ENCODE measurements at places on chromosomes 13 and 19.

DNA sequence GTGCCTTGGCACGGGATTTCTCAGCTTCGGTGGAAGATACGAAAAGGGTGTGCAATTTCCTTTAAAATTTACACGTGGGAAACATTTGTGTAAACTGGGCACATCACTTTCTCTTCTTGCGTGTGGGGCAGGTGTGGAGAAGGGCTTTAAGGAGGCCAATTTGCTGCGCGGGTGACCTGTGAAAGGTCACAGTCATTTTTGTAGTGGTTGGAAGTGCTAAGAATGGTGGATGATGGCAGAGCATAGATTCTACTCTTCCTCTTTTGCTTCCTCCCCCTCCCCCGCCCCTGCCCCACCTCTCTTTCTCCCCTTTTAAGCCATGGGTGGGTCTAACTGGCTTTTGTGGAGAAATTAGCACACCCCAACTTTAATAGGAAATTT lies 7.2 kb downstream of the SLITRK5 start:
- DNase-seq: no peak

DNA sequence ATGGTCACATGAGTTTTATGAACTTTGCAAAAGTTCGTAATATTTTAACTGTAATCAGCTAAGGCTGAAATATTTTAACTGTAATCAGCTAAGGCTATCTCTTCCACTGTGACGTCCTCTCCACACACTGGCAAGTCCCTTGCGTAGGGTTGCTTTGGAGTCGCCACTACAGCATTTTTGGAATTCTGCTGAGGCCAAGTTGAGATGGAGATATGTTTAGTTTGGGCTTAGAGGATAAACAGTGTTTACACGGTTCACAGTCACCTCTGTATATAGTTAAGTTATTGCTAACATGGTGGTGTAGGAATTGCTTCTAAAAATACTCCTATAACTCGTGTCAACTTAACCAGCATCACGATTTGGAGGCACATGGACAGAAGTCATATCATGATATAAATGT lies 143.6 kb upstream of the SERP2 start:
- DNase-seq: no peak

DNA sequence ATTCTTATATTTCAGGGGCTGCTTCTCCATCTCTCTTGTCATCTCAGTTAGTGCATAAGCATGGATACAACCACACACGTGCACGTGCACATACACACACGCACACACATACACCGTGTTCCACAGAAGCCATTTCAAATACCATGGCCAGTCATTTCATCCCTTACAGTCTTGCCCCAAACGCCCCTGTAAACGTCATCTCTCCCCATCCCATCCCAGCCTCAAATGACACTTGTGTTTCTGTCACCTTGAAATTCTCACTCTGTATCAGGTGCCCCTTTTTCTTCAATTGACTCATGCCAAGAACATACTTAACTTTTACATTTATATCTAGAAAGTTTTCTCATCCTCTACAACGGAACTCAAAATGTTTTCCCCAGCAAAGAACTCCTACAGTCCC lies 220.5 kb downstream of the IRS2 start:
- no peak for DNase-seq

DNA sequence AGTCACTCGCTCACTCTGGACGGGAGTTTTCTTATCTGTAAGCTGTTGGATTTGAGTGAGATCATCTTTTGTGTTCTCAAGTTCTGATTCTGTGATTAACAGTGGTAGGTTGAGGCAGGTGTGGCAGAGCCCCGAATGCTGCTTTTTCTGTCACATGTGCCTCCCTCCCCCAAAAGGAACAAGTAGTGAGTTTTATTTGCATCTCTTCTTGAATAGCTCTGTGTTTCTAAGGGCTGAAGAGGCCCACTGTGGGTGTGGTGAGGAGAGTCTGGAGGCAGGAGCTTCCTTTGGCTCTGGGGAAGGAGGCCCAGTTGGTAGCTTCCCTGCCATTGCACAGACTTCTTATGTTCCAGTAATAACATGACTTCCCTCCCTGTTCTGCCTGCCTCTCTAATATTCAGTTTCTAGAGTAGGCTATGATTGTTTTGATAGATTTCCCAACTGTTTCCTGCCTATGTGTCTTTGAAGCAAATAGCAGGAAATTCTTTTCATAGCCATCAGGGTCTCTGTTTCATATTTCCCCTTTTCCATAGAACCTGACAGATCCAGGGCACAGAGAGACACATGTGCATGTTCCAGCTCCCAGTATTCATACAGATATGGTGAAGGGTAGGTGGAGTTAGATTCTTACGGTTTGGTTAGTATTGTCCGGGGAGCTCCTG lies 23.9 kb upstream of the CXCL17 start:
- DNase-seq: no peak

DNA sequence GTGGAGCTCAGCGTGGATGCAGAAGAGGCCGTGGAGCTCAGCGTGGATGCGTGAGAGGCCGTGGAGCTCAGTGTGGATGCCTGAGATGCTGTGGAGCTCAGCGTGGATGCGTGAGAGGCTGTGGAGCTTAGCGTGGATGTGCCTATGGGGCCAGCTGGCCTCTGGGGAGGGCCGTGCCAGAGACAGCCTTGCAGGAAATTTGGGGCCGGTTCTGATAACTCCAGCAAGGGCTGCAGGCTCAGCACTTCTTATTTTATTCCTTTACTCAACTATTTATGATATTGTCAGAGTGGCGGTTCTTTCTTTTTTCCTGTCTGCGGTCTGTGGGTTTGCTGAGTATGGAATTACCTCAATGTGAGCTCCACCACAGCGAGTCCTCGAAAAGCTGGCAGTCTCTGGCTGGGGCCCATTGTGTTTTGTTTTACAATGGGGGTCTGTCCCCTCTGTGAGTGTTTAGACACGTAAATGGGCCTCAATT lies 17.8 kb upstream of the TMEM255B start:
- peak; percentile 29 for DNase-seq

All from stimulated activated CD4-positive, alpha-beta T cell treated with anti-CD3 and anti-CD28 coated beads, Interleukin-15, amount 100 ng/mL, for 24 hours (primary cell).